ENCODE measurements at places on chromosomes 5 and 9. TPM values are rescaled to one million over a fixed set of nuclear protein-coding genes. Genes with fewer than 3 reads are reported as not detected.

- ATAC-seq, result peak; percentile 29
Measured at GRCh38 chr5:5066276-5067186, 73.6 kb upstream of the ADAMTS16 start.

DNA sequence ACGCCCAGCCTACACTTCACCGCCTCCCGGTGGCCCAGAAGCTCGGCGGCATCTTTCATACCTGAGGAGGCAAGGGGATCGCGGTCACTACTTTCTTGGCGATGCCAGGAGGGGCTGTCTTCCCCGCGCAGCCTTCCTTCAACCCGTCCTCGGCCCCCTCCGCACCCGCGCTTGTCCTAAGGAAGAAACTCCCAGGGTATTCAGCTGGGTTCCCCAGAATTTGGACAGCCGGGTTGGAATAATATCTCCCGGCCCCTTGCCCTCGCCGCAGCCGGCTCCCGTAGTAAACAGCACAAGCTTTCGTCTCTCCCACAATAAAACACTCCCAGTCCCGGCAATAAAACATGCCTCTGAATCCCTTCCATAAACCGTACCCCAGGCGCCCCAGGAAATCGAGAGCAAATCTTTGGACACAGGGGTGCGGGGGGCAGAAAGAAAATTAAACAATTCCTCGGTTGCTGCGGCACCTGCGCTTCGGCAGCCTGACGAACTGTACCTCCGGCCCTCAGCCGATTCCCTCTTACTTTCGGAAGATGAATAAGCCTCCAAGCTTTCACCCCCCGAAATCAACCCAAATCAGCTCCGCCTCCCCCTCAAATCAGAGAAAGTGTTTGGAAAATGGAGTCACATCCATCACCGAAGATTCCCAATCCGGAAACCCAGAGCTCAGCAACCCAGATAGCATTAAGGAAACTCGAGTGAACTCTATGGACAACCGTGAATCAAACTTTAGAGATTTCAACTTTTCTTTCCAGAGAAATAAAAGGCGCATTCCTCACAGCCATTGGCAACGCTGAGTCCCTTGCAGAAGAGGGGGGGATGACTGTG is 1.1 kb downstream of the OTP start:
- no peak for ATAC-seq

DNA sequence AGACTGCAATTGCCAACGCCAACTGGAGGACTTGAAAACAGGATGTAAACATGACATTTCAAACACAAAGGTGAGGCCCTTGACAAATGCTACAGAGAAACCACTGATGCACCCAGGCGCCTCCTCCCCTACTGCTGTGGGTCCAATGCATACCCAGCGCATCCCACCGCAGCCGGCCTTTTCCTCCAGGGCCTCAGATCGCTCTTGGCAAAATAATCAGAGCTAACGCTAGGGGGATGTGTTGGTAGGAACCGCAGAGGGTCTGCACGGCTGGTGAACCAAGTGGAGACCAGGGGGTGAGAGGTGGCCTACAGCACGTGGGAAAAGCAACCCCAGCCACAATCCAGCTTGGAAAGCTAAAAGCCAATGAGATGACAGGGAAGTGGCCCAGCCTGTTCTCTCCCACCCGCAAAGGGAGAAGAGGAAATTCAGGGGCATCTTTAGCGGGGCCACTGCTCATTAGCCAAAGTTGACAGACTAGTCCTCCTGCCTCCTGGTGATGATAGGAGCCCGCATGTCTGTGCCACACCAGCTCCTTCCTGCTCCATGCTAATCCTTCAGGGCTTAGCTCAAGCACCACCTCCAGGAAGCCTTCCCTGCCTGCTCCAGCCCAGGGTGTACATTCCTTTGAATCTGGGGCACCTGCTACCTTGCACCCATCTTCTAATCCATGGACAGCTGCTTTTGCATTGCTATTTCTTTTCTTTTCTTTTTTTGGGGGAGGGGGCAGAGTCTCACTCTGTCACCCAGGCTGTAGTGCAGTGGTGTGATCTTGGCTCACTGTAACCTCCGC is 5.9 kb downstream of the FAM163B start:
- ATAC-seq, result no peak

- ATAC-seq, result no peak
Measured at GRCh38 chr9:89274838-89275237, 36.2 kb upstream of the CKS2 start.

GRCh38 chr9:138063033-138063432 is 185.5 kb downstream of the CACNA1B start:
- no peak for ATAC-seq

DNA sequence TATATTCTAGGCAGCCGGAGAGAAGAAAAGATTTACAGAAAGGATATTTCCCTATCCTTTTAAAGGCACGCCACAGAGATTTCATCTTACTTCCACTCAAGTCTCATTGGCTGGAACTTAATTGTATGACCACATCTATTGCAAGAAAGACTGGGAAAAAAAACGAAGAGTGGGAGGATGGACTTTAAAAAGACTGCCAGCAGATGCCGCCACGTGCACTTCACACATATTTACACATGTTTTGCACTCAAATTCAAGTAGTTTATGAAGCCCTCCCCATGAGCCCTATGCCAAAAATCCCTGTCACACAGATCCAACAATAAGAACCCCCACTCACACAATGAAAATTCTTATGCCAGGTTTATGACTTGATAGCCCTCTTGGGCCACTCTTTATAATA is 138.5 kb upstream of the TYRP1 start:
- no peak for ATAC-seq

GRCh38 chr9:137612741-137613142 is 6.1 kb upstream of the EHMT1 start:
- ATAC-seq, result no peak

GRCh38 chr9:79674052-79674777 is 102.5 kb downstream of the TLE4 start:
- peak; percentile 69 for ATAC-seq

GRCh38 chr9:13502484-13502883 is 223.0 kb upstream of the MPDZ start:
- no peak for ATAC-seq

GALNT12 gene
- total RNA-seq, result 0.39 TPM

PCDHA10 gene
- 0.10 TPM for total RNA-seq

GGTA1 gene
- total RNA-seq, result 0.34 TPM

Data from motor neuron (in vitro differentiated cells).